ENCODE measurements at places on chromosomes 2 and 18. TPM values are rescaled to one million over a fixed set of nuclear protein-coding genes. Genes with fewer than 3 reads are reported as not detected.

The SAG gene
- 0.10 TPM for total RNA-seq

GRCh38 chr18:5546660-5547059 is 2.9 kb upstream of the EPB41L3 start:
- peaks cover 47% of the 10 kb centered on the region for H3K27me3 ChIP-seq
- peaks cover 2% of the 10 kb centered on the region for H3K36me3 ChIP-seq
- no peak overlapping the region for H3K27ac ChIP-seq
- DNase-seq: no peak

DNA sequence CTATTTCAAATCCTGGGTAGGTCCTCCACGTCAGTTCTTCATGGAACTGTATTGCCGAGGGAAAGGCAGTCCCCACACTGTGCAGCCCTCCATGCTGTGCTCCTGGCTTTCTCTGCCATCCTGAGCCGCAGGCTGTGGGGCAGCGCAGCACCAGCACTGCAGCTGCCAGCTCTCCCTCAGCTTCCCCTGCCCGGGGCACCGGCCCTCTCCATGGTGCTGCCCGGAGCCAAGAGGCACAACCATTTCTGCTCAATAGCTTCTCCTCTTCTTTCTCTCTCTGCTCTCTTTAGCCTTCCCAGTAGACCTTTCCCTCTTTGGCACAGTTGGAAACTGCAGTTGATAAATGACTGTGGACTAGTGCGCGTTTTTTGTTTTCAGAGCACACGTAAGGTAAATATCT is 12.1 kb downstream of the ANKRD23 start:
- H3K4me3 ChIP-seq: no peak overlapping the region
- H3K27me3 ChIP-seq: no peaks in the 10 kb centered on the region
- peaks cover 7% of the 10 kb centered on the region for H3K36me3 ChIP-seq
- no peak overlapping the region for H3K27ac ChIP-seq
- no peak for DNase-seq

GRCh38 chr18:3217948-3218647 is 1.7 kb downstream of the MYOM1 start:
- H3K27me3 ChIP-seq: no peaks in the 10 kb centered on the region
- no peak overlapping the region for H3K4me3 ChIP-seq
- no peak overlapping the region for H3K27ac ChIP-seq
- peaks cover 3% of the 10 kb centered on the region for H3K36me3 ChIP-seq

GRCh38 chr2:65746931-65747675 is 314.7 kb upstream of the SPRED2 start:
- no peak overlapping the region for H3K4me3 ChIP-seq
- no peak overlapping the region for H3K27ac ChIP-seq
- H3K36me3 ChIP-seq: no peaks in the 10 kb centered on the region

GRCh38 chr18:65721619-65722018 is 29.2 kb upstream of the CDH7 start:
- H3K4me3 ChIP-seq: no peak overlapping the region
- H3K27ac ChIP-seq: no peak overlapping the region
- H3K4me1 ChIP-seq: no peaks in the 10 kb centered on the region
- H3K36me3 ChIP-seq: no peaks in the 10 kb centered on the region
- no peak for DNase-seq

DNA sequence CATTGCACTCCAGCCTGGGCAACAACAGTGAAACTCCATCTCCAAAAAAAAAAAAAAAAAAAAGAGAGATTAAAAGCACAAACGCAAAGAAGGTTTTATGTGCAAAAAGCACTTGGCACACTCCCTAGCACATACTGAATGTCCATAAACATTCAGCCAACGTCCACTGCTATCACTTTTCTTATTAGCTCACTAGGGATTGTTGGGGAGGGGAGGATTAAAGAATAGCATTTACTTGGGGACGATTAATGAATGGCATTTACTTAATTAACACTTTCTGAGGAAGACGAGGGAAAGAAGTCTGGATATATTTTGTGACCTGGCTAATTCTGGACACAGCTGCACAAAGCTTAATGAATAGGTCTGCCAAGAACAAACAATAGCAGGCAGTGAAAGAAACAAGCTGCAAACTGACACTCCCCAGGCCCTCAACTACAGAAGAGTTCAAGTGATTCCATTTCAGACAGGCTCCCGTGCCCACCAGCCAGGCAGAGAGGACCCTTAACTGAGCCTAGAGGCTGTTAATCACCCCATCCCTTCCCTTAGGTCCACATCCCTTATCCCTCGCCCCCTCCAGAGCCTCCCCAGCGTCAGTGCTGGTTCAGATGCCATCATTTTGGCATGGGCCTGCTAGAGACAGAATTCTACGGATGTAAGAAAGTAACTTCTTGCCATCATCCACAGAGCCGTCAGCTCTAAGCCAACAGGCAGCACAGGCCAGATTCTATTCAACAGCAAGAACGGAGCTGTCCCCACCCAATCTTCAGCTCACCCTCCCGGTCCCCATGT is 7.4 kb downstream of the CYB5A start:
- H3K4me3 ChIP-seq: no peak overlapping the region
- H3K27me3 ChIP-seq: no peaks in the 10 kb centered on the region
- peaks cover 4% of the 10 kb centered on the region for H3K36me3 ChIP-seq
- H3K4me1 ChIP-seq: peaks cover 47% of the 10 kb centered on the region
- no peak for DNase-seq

- DNase-seq: no peak
- H3K27me3 ChIP-seq: no peaks in the 10 kb centered on the region
- H3K4me1 ChIP-seq: no peaks in the 10 kb centered on the region
- H3K27ac ChIP-seq: no peak overlapping the region
Observed at GRCh38 chr2:14234911-14235310, 397.6 kb upstream of the LRATD1 start.

GRCh38 chr2:108297436-108298141 is 8.9 kb downstream of the SULT1C2 start:
- peaks cover 2% of the 10 kb centered on the region for H3K4me1 ChIP-seq
- peaks cover 16% of the 10 kb centered on the region for H3K27me3 ChIP-seq
- H3K36me3 ChIP-seq: no peaks in the 10 kb centered on the region
- no peak overlapping the region for H3K27ac ChIP-seq

GRCh38 chr2:7191932-7192331 is 274.7 kb downstream of the RNF144A start:
- H3K27ac ChIP-seq: no peak overlapping the region
- no peak overlapping the region for H3K4me3 ChIP-seq
- no peak for DNase-seq
- peaks cover 2% of the 10 kb centered on the region for H3K4me1 ChIP-seq

Data from T-helper 17 cell (primary cell).